ENCODE measurements at places on chromosomes 13 and 19.

- DNase-seq = no peak
These were observed 4.3 kb downstream of the RPL36 start for GRCh38 chr19:5694167-5694955.

DNA sequence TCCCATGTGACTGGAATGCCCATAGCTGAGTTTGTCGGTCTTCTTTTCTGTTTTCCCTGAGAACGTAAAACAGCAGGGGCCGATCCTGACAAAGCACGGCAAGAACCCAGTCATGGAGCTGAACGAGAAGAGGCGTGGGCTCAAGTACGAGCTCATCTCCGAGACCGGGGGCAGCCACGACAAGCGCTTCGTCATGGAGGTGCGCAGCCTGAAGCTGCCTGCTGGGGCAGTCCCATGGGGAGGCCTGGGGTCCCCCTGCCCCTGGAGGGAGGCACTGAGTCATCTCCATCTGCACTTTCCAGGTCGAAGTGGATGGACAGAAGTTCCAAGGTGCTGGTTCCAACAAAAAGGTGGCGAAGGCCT, 18.2 kb upstream of the QTRT1 start:
- DNase-seq = no peak

GRCh38 chr13:78589206-78589605, 14.1 kb downstream of the POU4F1 start:
- no peak for DNase-seq

- DNase-seq = no peak
These were observed 15.7 kb upstream of the FBXL3 start for GRCh38 chr13:77042566-77043177.

GRCh38 chr19:46746281-46747057, at the start of gene STRN4:
Gene STRN4, minus strand, starts transcription at chr19:46746450. Its CDS starts 20 bp downstream, at chr19:46746430.
- peak; percentile 63 for DNase-seq

- DNase-seq = no peak
These were observed 10.7 kb upstream of the CACNG6 start for GRCh38 chr19:53980539-53981375.

GRCh38 chr13:42497798-42498197, 76.2 kb upstream of the TNFSF11 start:
- peak; percentile 46 for DNase-seq

GRCh38 chr13:54611390-54611789, 1582.8 kb downstream of the OLFM4 start:
- no peak for DNase-seq

- DNase-seq = peak; percentile 85
These were observed 769.0 kb upstream of the SLITRK1 start for GRCh38 chr13:84651288-84651687.

DNA sequence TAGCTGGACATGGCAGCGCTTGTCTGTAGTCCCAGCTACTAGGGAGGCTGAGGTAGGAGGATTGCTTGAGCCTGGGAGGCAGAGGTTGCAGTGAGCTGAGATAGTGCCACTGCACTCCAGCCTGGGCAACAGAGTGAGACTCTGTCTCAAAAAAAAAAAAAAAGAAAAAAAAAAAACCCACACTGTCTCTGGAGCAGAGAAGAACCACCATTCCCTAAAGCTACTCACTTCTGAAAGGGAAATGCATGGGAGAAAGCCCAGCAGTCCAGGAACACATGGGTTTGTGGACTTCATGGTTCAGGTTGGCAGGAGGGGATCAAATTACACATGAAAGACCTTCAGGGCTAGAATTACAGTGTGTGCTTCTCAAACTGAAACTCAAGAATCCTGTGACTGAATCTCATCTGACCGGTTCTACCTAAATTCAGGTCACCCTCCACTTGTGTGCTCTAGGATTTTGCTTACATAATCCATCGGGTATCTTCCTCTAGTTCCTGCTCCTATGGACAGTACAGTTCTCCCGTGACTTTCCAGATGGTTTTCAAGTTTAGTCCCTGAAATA, 30.2 kb upstream of the CPB2 start:
- DNase-seq = no peak

- DNase-seq = no peak
These were observed 9.4 kb downstream of the SAMD4B start for GRCh38 chr19:39351537-39352064.

GRCh38 chr19:10207026-10207425, 12.3 kb upstream of the DNMT1 start:
- no peak for DNase-seq

- DNase-seq = no peak
These were observed 125.5 kb downstream of the ENOX1 start for GRCh38 chr13:43661161-43661830.

DNA sequence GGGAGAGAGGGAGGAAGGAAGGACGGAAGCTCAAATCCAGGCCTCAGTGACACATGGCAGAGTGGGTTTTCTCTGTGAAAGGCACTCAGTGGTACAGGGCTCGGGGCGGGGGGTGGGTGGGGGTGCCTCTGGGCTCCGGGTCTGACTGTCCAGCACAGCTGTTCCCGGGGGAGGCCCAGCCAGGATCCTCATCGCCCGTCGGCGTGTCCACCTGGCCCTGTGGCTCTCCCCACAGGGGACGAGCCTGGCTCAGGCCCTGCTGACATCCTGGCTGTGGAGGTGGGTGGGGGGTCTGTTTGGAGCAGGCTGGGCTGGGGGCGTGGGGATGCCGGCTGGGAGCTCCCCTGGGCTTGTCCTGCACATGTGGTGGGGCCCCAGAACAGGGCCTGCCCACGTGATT, 18.2 kb upstream of the MATK start:
- no peak for DNase-seq

- no peak for DNase-seq
These were observed 58.9 kb downstream of the PCCA start for GRCh38 chr13:100147825-100148224.

DNA sequence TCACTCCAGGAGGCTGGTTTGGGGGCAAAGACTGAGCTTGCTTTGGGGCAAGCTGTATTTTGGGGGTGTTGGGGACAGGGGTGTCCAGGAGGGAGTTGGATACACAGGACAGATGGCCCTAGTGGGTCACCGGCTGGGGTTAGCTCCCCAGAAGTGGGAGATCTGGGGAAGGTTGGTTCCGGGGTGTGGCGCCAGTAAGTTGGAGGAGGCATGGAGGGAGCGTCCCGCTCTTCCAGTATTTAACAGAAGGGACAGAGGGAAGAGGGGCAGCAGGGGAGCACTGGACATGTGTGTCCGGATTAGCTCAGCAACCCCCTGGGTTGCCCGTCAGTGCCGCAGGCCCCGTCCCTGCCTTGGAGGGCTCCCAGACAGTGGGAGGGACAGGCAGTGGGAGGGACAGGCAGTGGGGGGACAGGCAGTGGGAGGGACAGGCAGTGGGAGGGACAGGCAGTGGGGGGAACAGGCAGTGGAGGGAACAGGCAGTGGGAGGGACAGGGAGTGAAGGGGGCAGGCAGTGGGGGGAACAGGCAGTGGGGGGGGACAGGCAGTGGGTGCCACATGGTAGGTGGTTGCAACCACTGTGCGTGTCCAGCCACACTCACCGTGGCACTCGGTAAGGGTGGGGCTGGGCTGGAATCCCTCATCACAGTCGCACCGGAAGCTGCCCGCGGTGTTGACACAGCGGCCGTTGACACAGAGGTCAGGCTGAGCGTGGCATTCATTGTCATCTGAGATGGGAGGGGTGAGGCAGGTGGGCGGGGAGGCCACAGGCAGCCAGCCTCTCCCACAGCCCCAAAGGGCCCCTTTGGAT, 33.2 kb downstream of the CCL25 start:
- no peak for DNase-seq

DNA sequence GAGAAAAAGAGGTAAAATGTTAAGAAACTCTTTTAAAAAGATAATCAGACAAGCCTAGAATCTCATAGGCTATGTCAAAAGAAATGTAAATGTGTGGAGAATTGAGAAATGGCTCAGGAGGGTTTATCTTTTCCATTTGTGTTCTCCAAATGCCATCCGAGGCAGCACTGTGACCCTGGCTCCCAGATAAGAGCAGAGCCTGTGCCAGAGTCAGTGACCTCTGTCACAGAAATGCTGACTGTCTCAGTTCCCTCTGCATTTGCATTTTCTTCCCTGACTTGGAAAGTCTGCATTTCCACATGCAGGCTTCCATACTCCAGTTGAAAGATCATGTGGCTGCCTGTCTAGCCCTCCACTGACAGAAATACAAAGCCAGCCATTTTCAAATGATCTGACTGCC, 42.0 kb downstream of the SERTM1 start:
- DNase-seq = no peak

- DNase-seq = no peak
These were observed 122.5 kb downstream of the CDK8 start for GRCh38 chr13:26376430-26376829.

- DNase-seq = peak; percentile 37
These were observed 7.2 kb upstream of the SAE1 start for GRCh38 chr19:47123406-47123805.

DNA sequence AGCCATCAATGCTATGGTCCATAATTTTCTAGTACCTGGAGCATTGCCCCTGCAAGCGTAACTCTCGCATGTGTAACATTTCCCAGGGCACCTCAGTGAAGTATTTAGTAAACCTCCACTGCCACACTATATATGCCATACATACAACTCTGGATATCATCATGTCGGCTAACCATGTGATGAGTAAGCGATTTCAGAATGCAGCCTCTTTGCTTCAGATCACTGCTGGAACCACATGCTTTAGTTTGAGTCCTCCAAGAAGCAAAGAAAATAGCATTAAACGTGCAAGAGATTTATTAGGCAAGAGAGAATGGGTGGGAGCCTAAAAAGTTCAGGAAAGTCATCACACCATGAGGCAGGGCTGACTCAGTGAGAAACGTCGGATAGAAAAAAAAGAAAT, 635.6 kb upstream of the SLITRK5 start:
- DNase-seq = peak; percentile 1

GRCh38 chr19:4633140-4633967, 6.0 kb upstream of the TNFAIP8L1 start:
- peak; percentile 69 for DNase-seq

DNA sequence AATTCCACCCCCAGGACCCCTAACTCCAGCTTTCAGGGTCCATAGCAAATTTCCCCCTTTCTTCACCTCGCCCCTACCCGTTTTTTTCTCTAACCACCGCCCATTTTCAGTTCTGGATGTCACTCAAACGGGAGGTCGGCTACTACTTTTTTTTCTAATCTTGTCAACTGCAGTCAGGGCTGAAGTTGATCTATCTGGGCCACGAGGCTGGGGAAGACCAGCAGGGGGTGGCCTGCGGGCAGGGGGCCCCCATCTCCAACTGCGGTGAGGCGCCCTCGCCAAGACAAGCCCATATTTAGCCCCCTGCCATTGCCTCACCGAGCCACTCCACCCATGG, 748 bp downstream of the LHFPL6 start:
- DNase-seq = no peak

- DNase-seq = peak; percentile 59
These were observed 126.6 kb upstream of the MCF2L start for GRCh38 chr13:112842343-112842856.

GRCh38 chr13:73275163-73275562, 216.4 kb downstream of the KLF5 start:
- DNase-seq = no peak

DNA sequence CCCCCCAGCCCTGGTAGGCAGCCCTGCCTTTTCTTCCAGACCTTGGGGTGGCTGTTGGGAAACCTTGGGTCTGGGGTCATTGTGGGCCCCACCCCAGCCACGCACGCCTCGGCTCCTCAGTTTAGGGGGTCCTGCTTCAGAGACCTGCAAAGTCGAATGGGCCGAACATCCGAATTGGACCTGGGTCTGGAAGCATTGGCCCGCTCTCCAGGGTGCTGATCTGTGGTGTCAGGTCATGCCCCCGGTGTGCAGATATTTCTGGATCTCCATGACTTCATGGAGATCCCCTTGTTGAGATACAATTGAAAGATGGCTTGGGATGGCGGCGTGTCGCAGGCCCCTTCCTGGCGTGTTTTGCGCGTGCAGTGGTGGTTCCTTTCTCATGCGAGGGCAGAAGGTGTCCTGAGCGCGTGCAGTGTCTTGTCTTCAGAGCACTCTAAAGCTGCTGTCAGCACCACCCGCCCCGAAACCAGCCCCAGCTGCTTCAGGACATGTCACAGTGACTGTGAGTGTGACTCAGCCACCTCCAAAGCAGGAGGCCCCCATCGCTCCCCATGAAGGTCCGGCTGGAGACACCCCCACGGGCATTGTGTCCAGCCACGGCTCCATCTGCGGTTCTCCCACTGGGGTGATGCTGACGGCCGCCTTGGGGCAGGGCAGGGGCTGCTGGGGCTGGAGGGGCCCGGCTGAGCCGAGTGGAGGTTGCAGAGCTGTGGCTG, 112.7 kb downstream of the KDM4B start:
- no peak for DNase-seq

GRCh38 chr13:74226791-74227475, 92.7 kb upstream of the KLF12 start:
- peak; percentile 73 for DNase-seq

GRCh38 chr13:54852831-54853230, 1824.2 kb downstream of the OLFM4 start:
- no peak for DNase-seq

DNA sequence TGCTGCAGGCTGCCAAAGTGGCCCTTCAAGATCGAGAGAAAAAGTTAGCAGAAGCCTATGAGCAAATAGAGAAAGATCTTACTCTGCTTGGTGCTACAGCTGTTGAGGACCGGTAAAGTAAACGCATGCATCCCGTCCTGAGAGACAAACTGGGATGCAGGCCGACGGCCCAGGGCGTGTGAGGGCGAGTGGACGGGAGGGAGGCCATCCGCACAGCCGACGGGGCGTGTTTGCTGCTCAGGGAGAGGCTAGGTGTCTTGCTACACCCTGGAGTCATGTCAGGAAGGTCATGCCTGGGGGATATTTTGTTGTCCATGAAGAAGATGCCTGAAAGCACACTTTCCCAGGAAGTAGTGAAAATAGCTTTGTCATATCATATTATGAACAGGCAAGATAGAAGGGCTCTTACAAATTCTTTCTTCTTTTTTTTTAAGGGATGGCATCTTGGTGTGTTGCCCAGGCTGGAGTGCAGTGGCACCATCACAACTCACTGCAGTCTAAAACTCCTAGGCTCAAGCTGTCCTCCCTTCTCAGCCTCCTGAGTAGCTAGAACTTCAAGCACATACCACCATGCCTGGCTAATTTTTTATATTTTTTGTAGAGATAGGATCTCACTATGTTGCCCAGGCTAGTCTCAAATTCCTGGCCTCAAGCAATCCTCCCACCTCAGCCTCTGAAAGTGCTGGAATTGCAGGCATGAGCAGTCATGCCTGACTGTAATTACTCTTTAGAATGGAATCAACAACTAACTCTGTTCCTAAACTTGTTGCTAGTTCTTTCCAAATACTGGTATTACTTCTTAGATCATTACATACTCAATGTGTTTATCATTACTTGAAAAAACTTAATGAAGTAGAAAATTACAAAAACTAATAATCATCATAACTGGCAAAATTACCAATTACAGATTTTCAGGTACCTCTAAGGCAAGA, 117.6 kb upstream of the MCF2L start:
- DNase-seq = no peak

DNA sequence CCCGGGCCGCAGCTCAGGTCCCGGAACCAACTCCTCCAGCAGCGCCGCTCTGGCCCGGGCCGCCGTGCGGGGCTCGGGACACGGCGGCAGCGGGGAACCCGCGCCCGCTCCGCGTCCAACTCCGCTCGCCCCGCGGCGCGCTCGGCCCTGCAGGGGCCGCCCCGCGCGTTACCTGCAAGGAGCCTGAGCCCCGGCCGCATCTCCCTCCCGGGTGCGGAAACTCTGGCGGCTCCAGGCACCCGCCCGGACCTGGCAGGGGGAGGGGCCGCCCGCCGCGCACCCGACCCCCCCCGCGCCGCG, at the start of gene TMTC4:
Gene TMTC4 (minus strand): TSS at position 224 of the 300 bp plus-strand sequence. CDS start 4,433 bp downstream, outside the sequence.
- DNase-seq = no peak

- DNase-seq = no peak
These were observed 448.3 kb downstream of the EFNB2 start for GRCh38 chr13:106087201-106087600.

- DNase-seq = no peak
These were observed 18.6 kb downstream of the DEDD2 start for GRCh38 chr19:42198676-42199439.

- DNase-seq = no peak
These were observed 9.6 kb downstream of the MYO1F start for GRCh38 chr19:8567522-8568172.
